Liver (tissue), 10 donors: ENCODE measurements at places on chromosomes 3 and 15. TPM values are rescaled to one million over a fixed set of nuclear protein-coding genes. Genes with fewer than 3 reads are reported as not detected.

DNA sequence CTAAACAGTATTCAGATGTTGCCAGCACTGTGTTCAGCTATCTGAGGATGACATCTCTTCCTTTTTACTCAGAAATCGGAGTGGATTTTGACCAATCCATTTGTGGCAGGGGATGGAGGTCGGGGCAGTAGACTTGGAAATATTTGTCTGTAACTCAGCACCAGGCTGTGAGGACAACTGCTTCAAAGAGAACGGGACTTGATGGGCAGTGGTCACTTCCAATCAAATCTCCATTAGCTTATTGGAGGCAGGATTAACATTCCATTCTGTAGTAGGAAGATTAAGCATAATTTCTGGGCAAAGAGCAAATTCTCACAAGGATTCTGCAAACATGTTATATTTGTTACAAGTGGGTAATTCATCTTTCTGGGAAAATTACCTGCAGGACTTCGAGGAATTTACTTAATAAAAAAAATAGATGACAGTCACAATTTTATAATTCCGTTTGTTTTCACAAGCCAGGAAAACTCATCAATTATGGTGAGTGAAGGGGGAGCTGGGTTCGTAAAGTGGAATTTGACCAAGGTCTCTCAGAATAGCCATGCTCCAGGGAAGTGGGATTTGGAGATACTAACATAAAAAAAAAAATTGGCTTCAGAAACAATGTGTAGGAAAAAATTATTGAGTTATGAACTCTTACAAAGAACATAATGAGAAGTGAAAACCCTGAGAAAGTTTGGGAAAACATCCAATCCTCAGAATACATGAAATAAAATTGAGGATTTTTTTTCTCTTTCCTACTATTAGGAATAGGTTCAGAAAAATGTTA lies 18.1 kb downstream of the CRABP1 start:
- no peaks in the 10 kb centered on the region for H3K36me3 ChIP-seq
- H3K4me3 ChIP-seq = no peak overlapping the region
- DNase-seq = no peak
- H3K27ac ChIP-seq = no peak overlapping the region

DNA sequence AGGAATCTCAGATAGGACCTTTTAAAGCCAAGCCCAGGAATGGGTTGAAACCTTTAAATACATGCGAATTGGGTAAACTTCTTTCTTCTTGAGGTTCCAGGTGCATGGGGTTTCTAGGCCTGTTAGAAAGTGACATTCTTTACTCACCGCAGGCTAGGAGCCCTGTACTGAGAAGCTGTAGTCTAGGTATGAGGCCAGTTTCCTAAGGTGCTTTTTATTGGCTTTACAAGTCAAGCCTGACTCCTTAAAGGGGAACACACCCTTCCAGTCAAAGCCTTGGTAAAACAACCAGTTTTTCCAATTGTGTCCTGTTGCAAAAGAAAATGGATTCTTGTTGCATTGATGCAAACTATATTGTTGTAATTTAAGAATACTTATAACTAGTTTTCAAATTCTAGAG lies 76.1 kb upstream of the ATP11B start:
- peaks cover 20% of the 10 kb centered on the region for H3K4me1 ChIP-seq
- no peaks in the 10 kb centered on the region for H3K36me3 ChIP-seq

- no peak for DNase-seq
- no peak overlapping the region for H3K27ac ChIP-seq
- H3K4me3 ChIP-seq = no peak overlapping the region
- no peaks in the 10 kb centered on the region for H3K4me1 ChIP-seq
Measured at GRCh38 chr15:72020799-72021198, 97.2 kb downstream of the MYO9A start.

GRCh38 chr3:122825460-122825859 lies 30.6 kb downstream of the SLC49A4 start:
- H3K4me3 ChIP-seq = no peak overlapping the region
- no peak overlapping the region for H3K27ac ChIP-seq

GRCh38 chr3:155069729-155070128 lies 10.4 kb upstream of the MME start:
- no peaks in the 10 kb centered on the region for H3K4me1 ChIP-seq
- no peaks in the 10 kb centered on the region for H3K27me3 ChIP-seq
- H3K4me3 ChIP-seq = no peak overlapping the region

DNA sequence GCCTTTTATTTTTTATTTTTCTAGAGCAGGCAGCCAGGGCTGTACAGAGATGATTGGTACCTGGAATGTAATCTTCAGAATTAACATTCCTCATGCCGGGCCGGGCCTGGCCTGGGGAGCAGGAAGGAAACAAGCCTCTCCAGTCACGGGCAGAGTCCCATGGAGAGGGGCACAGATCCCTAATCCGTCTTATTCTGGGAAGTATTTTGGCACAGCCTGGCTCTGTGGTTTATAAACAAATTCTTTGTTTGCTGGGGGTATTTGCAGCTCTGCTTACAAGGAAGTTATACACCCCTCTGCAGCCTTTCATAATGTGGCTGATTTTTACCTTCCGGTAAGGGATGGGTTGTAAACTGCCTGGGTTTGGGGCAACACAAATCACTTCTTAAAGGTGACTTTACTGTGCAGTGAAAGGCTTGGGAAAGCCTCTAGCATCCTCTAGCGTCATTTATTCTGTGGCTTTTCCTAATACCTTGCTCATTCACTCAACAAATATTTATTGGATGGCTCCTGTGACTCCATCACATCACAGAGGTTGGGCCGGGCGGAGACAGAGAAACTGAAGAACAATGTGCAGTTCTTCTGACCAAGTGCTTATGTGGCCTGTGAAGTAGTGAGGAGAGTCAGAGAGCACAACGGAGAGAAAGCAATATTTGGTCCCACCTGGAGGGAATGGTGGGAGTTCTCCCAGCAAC lies 2.7 kb downstream of the SLC6A20 start:
- no peak overlapping the region for H3K4me3 ChIP-seq
- DNase-seq = no peak
- peaks cover 3% of the 10 kb centered on the region for H3K27me3 ChIP-seq
- peaks cover 10% of the 10 kb centered on the region for H3K4me1 ChIP-seq
- H3K36me3 ChIP-seq = no peaks in the 10 kb centered on the region

- no peaks in the 10 kb centered on the region for H3K4me1 ChIP-seq
- H3K27ac ChIP-seq = no peak overlapping the region
- no peaks in the 10 kb centered on the region for H3K27me3 ChIP-seq
- no peak for DNase-seq
- H3K4me3 ChIP-seq = no peak overlapping the region
Measured at GRCh38 chr3:197430934-197431333, 124.8 kb downstream of the BDH1 start.

GRCh38 chr3:65963787-65964677 lies 74.7 kb downstream of the MAGI1 start:
- no peaks in the 10 kb centered on the region for H3K4me1 ChIP-seq
- no peaks in the 10 kb centered on the region for H3K27me3 ChIP-seq
- H3K27ac ChIP-seq = peak overlapping the region; percentile 43
- no peak for DNase-seq

GRCh38 chr3:57006949-57007419 lies 53.5 kb upstream of the SPATA12 start:
- no peak overlapping the region for H3K27ac ChIP-seq
- H3K4me1 ChIP-seq = no peaks in the 10 kb centered on the region
- DNase-seq = no peak
- no peaks in the 10 kb centered on the region for H3K36me3 ChIP-seq

DNA sequence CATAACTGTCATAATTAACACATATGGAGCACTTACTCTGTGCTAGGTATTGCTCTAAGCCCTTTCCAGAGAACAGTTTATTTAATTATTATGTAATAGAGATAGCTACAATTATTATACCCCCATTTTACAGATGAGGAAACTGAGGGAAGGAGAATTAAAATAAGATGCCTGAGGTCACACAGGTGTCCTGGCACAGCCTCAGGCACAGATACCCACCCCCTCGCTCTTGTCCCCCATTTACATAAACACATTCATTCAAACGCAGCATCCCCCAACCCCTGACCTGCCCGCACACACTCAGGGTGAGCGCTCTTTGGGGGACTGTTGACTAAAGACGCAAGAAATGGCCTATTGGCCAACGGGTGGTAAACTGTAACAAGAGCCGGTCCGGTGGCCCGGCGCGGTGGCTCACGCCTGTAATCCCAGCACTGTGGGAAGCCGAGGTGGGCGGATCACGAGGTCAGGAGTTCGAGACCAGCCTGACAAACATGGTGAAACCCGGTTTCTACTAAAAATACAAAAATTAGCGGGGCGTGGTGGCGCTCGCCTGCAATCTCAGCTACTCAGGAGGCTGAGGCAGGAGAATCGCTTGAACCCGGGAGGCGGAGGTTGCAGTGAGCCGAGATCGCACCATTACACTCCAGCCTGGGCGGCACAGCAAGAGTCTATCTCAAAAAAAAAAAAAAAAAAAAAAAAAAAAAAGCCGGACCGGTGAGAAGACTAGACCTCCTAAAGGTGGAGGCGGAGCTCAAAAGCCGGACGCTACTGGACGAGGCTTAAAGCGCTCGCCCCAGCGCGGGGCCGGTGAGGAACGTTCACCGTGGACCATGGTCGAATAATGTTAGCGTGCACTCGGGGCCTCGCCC lies 1.9 kb upstream of the ISL2 start:
- H3K27ac ChIP-seq = no peak overlapping the region
- DNase-seq = no peak
- H3K27me3 ChIP-seq = peaks cover 32% of the 10 kb centered on the region
- H3K4me3 ChIP-seq = no peak overlapping the region

- H3K27me3 ChIP-seq = no peaks in the 10 kb centered on the region
- no peak overlapping the region for H3K4me3 ChIP-seq
- DNase-seq = no peak
- peaks cover 3% of the 10 kb centered on the region for H3K36me3 ChIP-seq
- no peak overlapping the region for H3K27ac ChIP-seq
Measured at GRCh38 chr3:49378249-49378895, 20.2 kb upstream of the GPX1 start.

DNA sequence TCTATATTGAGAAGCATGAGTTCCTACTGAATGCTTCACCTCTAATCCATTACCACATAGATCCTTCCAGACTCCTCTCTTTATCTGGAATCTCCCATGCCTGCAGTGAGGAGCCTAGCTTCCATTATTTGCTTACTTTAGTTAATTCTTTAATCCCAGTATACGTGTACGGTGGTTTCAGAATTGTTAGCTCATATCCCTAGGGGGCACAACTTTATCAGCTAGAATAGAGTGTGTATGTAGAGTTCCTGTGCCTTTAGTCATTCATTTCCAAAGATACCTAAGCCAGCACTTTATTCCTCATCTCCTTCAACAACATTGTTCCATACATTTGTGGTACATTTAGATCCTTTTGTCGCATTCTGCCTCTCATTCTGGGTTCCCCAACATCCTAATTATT lies 226.0 kb downstream of the TJP1 start:
- no peak overlapping the region for H3K4me3 ChIP-seq
- no peak for DNase-seq
- no peaks in the 10 kb centered on the region for H3K27me3 ChIP-seq
- no peak overlapping the region for H3K27ac ChIP-seq
- no peaks in the 10 kb centered on the region for H3K4me1 ChIP-seq

The LCTL gene
- not detected for total RNA-seq

The TIGIT gene
- total RNA-seq = 0.92 TPM

The GOLGA8M gene
- total RNA-seq = 4.4 TPM

The SLC22A13 gene
- total RNA-seq = 0.14 TPM

The CD200 gene
- 0.28 TPM for total RNA-seq

The IFT57 gene
- total RNA-seq = 5.9 TPM

The HDGFL3 gene
- total RNA-seq = 3.5 TPM

The PAQR5 gene
- total RNA-seq = 0.19 TPM
